ENCODE measurements at places on chromosomes 6 and 20.

- no peak overlapping the region for H3K4me3 ChIP-seq
- no peaks in the 10 kb centered on the region for H3K27me3 ChIP-seq
- no peak overlapping the region for H3K27ac ChIP-seq
Observed at GRCh38 chr6:20947977-20948376, 413.7 kb downstream of the CDKAL1 start.

GRCh38 chr6:47162793-47163192 lies 120.7 kb upstream of the ADGRF1 start:
- no peak for DNase-seq
- H3K4me1 ChIP-seq = no peaks in the 10 kb centered on the region
- no peak overlapping the region for H3K4me3 ChIP-seq

DNA sequence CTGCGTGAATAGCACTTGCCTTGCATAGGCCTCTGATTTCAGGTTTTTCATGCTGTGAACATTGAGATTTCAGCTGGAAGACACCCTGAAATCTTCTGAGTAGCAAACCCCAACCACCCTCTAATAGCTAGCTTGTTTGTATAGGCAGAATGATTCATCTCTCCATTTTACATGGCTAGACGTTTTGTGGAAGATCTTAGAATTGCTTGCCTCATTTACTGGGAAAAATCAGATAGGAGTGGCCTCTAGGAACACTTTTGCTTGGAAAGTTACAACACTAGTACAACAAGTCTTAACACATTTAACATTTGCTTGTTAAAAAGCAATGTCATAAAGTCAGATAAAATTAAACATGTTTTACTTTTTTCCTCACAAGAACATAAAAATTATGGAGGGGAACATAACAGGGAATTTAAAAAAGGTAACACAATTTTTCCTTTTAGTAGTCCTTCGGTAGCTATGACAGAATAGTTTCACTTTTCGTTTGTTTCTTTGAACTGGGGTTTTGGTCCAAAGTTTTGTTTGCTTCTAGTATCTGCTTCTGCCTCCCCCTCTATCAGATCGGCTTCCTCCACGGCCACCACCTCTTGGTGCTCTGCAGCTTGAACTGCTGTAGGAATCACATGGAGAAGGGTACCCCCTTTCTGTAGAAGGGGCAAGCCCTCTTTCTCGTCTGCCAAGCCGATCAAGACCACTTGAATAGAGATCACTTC lies 102.2 kb upstream of the PTCHD4 start:
- H3K4me3 ChIP-seq = no peak overlapping the region
- H3K4me1 ChIP-seq = no peaks in the 10 kb centered on the region
- no peaks in the 10 kb centered on the region for H3K27me3 ChIP-seq
- H3K36me3 ChIP-seq = no peaks in the 10 kb centered on the region
- H3K27ac ChIP-seq = no peak overlapping the region

- DNase-seq = no peak
- no peaks in the 10 kb centered on the region for H3K27me3 ChIP-seq
- no peaks in the 10 kb centered on the region for H3K36me3 ChIP-seq
- no peak overlapping the region for H3K4me3 ChIP-seq
Observed at GRCh38 chr6:2862712-2863181, 21.1 kb upstream of the SERPINB1 start.

- H3K4me1 ChIP-seq = no peaks in the 10 kb centered on the region
- H3K4me3 ChIP-seq = no peak overlapping the region
- peaks cover 14% of the 10 kb centered on the region for H3K27me3 ChIP-seq
- no peak for DNase-seq
Observed at GRCh38 chr20:57482148-57482547, 42.8 kb downstream of the CTCFL start.

DNA sequence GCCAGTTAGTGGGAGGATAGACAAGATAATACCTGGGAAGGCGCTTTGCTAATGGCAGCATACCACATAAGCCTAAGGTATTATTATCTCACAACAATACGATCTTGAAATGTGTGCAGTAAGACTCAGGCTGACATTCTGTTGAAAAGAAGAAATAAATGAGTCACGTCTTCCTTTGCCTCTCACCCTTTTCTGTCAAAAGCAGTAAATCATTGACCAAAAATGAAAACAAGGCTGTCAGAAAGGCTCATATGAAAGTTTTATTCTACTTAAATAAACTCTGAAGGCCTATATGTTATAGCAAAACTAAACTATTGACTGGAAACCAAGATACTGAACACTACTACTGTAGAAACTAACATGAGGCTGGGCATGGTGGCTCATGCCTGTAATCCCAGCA lies 43.1 kb upstream of the IL20RA start:
- H3K4me1 ChIP-seq = no peaks in the 10 kb centered on the region
- H3K27ac ChIP-seq = no peak overlapping the region

GRCh38 chr6:158372574-158372973 lies 60.3 kb downstream of the TULP4 start:
- H3K27me3 ChIP-seq = no peaks in the 10 kb centered on the region
- no peaks in the 10 kb centered on the region for H3K36me3 ChIP-seq
- H3K4me3 ChIP-seq = no peak overlapping the region
- H3K4me1 ChIP-seq = peaks cover 7% of the 10 kb centered on the region
- DNase-seq = no peak
- H3K27ac ChIP-seq = no peak overlapping the region

- no peak overlapping the region for H3K27ac ChIP-seq
- H3K4me3 ChIP-seq = no peak overlapping the region
- H3K36me3 ChIP-seq = no peaks in the 10 kb centered on the region
- no peak for DNase-seq
Observed at GRCh38 chr6:158908606-158909005, 89.4 kb upstream of the EZR start.

DNA sequence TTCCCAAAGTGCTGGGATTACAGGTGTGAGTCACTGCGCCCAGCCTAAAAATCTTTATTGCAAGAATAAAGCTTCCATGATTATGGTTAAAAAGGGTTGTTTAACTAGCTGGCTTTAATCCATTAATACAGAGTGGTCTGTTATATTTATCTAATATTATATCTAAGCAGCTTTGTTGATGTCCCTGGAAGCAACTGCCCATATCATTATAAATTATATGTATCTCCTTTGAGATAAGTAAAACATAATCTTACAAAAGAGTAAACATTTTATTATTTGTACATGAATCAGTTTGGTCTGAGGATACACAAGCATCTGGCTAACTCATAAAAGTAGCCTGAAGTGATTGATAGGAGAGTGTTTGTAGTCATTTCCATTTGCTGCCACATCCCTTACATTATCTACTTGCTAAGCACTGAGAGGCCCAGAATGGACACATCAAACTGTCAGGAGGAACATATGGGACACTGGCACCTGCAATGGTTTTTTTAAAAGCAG lies 46.9 kb downstream of the TRAF3IP2 start:
- no peak for DNase-seq
- no peaks in the 10 kb centered on the region for H3K27me3 ChIP-seq
- H3K27ac ChIP-seq = peak overlapping the region; percentile 66
- no peak overlapping the region for H3K4me3 ChIP-seq
- H3K36me3 ChIP-seq = peaks cover 52% of the 10 kb centered on the region

DNA sequence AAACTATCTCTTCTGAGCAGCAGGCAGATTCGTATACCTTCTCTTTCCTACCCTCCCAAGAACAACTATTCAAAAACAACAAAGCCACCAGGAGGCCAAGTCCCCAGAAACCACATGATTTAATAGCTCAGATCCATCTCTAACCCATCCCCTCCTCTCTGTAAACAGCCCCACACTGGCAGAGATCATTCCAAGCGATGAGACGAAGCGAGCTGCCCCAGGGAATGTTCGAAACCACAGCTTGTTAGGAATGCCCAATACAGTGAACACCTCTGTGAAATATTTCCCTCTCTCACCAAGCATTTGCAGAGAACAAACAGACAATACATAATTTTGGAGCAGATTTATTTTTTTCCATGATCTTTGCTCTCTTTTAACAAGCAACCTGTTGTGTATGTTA lies 231.8 kb downstream of the SOD2 start:
- no peak overlapping the region for H3K27ac ChIP-seq
- no peaks in the 10 kb centered on the region for H3K27me3 ChIP-seq
- no peaks in the 10 kb centered on the region for H3K4me1 ChIP-seq
- no peak overlapping the region for H3K4me3 ChIP-seq
- H3K36me3 ChIP-seq = no peaks in the 10 kb centered on the region

GRCh38 chr6:71289802-71290175 lies 1.2 kb downstream of the OGFRL1 start:
- peaks cover 26% of the 10 kb centered on the region for H3K4me1 ChIP-seq
- peak overlapping the region; percentile 86 for H3K27ac ChIP-seq
- H3K36me3 ChIP-seq = peaks cover 7% of the 10 kb centered on the region
- H3K4me3 ChIP-seq = peak overlapping the region; percentile 74
- DNase-seq = no peak
